ENCODE measurements at places on chromosomes 4 and X.

- DNase-seq: no peak
These were observed 6.1 kb downstream of the RPS3A start for GRCh38 chr4:151105454-151106032.

DNA sequence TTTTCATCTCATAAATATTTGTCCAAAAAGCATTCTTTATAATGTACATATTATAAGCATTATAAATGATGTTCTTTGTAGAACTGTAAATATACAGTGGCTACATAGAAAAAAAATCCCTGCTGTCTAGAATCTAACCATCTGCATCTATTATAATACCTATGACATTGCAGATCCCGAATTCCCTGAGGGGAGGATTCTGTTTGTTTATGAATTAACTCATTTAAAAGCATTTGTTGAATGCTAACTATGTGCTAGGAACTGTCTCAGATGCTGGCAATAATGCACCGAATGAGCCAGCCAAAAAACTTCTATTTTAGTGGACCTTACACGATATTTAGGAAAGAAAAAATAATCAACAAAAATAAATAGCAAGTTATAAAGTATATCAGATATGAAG, 189.6 kb downstream of the PACRGL start:
- no peak for DNase-seq

GRCh38 chr4:58636381-58636780, 1526.2 kb upstream of the IGFBP7 start:
- no peak for DNase-seq

- DNase-seq: no peak
These were observed 415 bp upstream of the TENM3 start for GRCh38 chr4:182242787-182243186.

- DNase-seq: no peak
These were observed 63.8 kb downstream of the PRDM5 start for GRCh38 chr4:120858776-120859175.

- DNase-seq: no peak
These were observed 23.1 kb downstream of the CD40LG start for GRCh38 chrX:136671006-136671610.

- DNase-seq: no peak
These were observed 18.7 kb downstream of the FLNA start for GRCh38 chrX:154355776-154356140.

DNA sequence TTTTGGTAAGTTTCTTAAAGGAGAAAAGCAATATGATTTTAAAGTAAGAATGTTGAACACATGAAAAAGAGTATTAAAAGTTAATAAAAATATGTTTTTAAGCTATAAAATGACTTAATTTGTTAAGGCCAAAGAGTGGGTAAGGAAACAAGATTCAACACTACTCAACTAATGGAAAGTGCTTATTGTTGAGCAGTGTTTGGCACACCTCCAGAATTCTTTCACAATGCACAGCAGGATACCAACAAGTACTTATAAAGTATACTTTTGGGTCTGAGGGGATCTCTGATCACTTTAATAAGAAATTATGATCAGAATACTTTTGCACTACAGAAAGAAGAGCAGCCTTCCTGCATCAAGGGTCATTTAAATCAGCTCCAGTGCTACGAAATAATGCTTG, 5.9 kb downstream of the LAMP2 start:
- no peak for DNase-seq

- DNase-seq: no peak
These were observed 925.6 kb downstream of the SH3BGRL start for GRCh38 chrX:82127228-82128123.

GRCh38 chrX:124414281-124414680, 67.9 kb downstream of the SH2D1A start:
- DNase-seq: no peak

- no peak for DNase-seq
These were observed 162.5 kb downstream of the PRDM5 start for GRCh38 chr4:120760047-120760446.

DNA sequence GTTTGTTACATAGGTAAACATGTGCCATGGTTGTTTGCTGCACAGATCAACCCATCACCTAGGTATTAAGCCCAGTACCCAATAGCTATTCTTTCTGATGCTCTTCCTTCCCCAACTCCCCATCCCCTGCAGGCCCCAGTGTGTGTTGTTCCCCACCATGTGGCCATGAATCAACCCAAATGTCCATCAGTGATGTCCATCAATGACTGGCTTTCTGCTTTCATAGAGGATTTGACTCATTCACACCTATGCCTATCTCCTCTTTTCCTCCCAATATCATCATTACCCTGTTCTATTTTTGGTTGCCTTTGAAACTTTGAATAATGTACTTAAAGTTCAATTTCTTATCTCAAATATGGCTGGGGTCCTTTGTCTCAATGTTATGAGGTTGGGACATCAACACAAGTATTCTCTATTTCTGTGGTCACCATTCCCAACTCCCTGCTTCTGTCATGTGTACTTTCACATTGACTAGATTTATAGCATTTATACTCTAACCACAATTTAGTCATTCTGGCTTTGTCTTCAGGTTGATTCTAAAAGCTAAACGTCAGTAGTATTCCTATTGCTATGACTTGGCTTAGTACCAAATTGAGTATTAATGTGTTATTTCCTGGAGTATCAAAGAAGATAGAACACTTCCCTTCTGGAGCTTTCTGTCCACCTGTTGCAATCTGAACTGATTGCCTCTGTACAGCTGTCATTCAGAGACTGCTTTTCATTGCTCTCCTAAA, 107.2 kb downstream of the TAB3 start:
- no peak for DNase-seq

DNA sequence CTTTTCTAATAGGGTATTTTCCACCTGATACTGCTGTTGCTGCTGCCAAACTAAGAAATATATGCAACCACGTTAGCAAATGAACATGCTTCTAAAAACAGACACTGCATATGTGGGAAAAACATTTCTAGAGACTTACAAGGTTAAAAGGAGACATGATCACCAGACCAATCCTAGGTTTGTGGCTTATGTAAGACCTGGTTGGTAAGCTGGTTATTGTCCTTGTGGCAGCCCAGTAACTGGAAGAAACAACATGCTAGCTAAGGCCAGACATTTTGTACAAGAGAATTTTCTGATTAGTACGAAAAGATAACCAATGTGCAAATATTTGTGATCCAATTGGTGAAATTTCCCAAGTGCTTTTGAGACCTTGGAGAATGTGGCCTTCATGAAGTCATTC, 112.0 kb downstream of the AFF2 start:
- no peak for DNase-seq

DNA sequence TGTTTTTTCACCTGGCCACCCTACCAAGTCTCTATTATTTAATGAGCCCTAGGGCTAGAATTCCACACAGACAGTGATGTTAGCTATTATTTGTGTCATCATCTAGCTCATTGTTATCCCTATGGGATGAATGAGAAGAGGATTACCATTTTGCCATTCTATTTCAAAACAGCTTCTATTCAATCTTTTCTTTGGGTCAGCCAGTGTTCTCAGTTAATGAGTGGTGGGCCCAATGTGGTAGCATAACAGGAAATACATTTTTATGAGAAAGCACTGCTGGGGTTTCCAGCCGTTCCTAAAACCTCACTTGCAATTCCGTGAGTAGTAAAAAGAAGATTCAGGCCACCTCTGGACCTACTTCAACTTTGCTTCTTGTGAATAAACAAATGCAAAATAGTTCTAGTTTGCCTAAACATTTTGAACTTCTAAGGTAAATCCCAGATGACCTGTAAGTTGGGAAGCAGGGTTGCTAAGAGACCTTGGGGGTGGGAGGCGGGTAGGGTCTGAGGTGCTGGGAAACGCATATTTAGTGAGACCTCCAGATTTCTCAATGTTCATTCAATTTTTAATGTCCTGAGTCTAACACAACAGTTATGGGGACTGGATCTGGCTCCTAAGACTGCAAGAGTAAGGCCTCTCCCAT, 24.8 kb upstream of the CYP2U1 start:
- no peak for DNase-seq

- no peak for DNase-seq
These were observed 174.2 kb upstream of the ETNPPL start for GRCh38 chr4:108937066-108937465.

GRCh38 chr4:36172656-36173055, 71.7 kb downstream of the ARAP2 start:
- no peak for DNase-seq

DNA sequence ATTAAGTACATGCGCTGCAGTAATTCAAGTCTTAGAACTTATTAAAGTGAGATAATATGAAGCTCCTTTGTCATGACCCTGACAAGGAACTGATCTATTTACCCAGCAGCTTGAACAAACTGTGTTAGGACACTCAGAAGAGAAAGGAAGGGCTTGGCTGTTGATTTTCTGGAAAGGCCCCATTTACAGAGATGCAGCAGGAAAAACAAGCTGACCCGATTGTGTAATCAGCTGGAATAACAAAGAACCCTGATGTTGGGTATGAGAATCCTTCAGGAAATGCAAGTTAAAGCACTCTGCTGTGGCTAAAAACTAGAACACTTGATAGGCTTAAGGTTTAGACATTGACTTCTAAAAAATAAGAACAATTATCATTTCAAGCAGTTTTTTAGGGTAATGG, 64.8 kb downstream of the TBC1D9 start:
- no peak for DNase-seq

GRCh38 chr4:112075906-112076305, 69.3 kb upstream of the FAM241A start:
- no peak for DNase-seq

DNA sequence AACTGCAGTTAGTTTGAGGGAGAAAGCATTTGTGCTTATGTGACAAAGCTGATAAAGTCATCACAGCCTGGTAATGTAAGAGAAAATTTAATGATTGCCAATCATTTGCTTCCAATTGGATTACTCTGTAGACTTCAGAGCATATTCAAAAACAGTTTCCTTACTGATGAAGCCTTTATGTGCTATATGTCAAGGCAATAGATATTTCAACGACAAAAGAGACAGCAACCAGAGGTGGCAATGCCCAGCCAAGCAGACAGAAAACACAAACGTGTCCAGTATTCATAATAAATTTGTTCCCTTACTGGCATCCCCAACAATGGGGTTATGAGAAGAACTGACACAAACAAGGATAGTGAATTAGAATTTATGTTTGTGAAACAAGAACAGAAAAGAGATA, 1840.3 kb upstream of the PCDH7 start:
- no peak for DNase-seq

DNA sequence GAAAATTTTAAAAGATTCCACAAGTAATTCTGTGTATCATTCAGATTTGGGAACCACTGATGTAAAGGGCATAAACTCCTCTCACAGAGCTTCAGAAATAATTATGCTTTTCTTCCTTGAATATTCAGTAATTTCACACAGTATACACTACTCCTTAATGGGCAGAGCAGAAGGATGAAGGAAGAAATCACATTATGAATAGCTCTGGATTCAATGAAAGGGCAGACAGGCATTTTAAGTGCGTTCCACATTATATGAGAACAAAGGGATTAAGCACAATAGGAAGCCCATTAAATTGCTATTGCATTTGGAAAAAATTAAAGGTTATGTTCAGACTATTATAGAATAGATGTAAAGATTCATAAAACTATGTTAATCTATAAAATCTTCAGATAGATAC, 142.6 kb downstream of the PDHA2 start:
- no peak for DNase-seq

DNA sequence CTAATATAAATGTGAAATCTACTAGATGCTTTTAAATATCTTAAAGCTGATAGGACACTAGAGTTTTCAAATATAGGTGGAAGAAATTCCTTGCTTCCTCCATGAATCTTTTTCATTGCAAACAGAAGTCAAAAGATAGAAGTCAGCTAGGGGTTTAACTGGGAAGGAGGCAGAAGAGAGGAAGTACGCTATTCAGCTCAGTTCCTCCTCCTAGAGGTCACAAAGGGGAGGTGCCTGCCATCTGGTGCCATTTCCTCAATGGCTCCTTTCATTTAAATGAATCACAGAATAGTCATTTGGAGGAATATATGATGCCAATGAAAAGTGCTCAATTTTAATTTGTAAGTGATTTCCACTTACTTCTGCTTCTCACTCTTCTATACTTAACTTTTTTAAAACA, 8.5 kb downstream of the COL25A1 start:
- DNase-seq: peak; percentile 60

- no peak for DNase-seq
These were observed 95.8 kb downstream of the MID1 start for GRCh38 chrX:10524578-10524977.

DNA sequence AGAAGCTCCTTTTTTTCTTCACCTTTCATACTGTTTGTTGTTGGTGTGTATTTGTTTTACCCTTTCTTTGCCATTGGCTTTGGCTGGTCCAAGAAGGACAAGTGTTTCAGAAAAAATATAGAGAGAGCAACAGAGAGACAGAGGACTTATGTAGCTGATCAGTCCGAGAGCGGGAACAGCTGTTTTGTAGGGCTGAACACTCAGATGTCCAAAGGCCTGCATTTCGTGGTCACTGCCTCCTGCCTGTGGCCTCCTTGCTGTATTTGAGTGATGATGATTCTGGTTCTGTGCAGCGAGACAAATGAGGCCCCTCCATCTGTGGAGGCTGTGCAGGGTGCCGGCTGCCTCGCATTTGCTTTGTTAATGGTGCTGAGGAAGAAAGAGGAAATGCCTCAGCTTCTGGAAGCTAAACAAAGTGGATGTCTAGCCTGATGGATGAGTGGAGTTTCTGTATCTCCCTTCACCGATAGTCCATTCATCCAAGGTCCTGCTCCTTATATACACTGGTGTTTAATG, 19.8 kb upstream of the STOX2 start:
- no peak for DNase-seq

- DNase-seq: no peak
These were observed 1703.9 kb upstream of the TENM3 start for GRCh38 chr4:180539284-180539683.

DNA sequence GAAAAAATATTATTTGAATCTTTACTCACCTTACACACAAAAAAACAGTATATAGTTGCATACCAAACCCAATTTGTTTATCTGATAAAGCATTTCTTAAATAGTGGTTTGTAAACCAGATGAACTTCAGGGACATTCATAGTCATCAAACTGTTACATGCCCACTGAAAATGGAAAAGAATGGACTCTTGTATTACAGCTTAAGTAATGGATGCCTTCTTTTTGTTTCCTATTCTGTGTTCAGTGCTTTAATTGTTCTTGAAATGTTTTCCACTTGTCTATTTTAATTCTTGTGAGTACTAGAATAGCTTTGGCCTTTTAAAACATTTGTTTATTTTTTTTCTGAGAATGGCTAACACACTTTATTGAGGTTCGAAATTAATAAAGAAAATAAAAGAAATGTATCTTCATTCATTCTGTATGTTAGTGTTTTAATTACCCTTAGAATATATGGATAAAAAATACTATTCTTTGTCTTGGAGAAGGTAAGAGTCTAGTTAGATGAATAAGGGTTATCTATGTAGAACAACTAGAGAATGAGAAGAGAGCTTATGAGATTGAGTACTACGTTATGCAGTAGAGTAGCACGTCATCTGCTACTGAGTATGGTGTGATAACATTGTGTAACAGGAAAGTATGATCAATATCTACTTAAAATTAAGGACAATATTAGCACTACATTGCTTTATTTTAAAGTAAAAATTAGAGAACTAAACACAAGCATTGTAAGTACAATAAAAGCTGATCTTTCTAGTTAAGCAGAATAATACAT, 9.9 kb downstream of the CPEB2 start:
- no peak for DNase-seq

Data from D341Med (cell line).